Hematopoietic multipotent progenitor cell (in vitro differentiated cells): ENCODE measurements at places on chromosomes 5 and 9.

- DNase-seq = no peak
Measured at GRCh38 chr9:126631254-126631653, 17.5 kb downstream of the LMX1B start.

DNA sequence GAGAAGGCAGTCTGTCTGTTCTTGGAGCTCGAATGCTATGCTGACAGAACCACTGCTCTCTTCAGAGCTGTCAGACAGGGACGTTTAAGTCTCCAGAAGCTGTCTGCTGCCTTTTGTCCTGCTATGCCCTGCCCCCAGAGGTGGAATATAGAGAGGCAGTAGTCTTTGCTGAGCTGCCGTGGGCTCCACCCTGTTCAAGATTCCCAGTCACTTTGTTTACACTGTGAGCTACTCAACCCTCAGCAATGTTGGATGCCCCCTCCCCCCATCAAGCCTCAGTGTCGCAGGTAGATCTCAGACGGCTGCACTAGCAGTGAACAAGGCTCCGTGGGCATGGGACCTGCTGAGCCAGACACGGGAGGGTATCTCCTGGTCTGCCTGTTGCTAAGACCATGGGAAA, 344.2 kb downstream of the TMEM161B start:
- DNase-seq = no peak

DNA sequence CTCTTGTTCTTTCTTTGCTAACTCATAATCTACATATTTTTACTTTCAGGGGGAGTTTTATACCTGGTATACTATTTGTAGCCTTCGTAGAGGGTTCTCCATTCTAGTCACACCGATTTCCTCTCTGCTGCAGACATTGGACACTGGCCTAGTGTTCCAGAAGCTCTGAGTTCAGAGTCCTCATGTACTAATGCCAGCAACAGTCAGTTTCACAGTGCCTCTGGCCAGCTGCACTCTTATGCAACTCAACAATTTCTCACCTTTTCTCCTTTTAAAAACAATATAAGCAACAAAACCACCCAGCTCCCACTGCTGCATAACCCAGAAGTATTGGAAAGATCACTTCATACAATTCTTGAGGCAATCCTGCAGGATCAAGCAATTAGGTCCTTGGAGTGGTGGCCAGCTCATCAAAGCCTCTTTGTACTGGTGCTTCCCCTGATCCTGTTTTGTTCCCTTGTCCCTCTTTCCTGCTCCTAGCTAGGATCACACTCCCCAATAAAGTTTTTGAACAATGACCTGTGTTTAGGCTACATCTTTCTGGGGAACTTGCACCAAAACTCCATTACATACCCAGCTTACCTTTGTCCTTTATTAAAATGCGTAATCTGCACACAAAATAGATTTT, 98.1 kb upstream of the TUT7 start:
- DNase-seq = no peak

DNA sequence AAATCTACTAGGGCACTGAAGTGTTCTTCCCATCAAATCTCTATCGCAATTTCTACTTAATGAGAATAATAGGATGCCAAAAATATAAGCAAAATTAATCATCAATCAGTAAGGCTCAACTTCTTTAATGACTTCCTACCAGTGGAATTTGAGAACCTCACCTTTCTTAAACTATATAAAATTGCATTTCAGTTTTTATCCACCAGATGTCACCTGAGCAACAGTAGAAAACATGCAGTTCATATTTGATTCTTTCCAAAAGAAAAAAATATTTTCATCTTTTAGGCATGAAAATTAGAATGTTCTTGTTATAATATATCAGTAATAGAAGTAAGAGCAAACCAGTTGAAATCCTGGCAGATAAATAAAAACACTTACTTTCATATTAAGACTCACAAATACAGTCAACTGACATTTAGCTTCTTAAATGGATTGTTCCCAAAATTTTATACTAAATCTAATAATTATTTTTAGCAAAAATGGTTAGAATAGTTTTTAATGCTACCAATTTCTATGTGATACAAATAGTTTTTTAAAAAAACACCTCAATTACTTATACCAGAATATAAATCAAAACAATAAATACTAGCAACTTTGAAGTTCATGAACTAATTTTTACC, 13.4 kb upstream of the CCDC112 start:
- DNase-seq = no peak

DNA sequence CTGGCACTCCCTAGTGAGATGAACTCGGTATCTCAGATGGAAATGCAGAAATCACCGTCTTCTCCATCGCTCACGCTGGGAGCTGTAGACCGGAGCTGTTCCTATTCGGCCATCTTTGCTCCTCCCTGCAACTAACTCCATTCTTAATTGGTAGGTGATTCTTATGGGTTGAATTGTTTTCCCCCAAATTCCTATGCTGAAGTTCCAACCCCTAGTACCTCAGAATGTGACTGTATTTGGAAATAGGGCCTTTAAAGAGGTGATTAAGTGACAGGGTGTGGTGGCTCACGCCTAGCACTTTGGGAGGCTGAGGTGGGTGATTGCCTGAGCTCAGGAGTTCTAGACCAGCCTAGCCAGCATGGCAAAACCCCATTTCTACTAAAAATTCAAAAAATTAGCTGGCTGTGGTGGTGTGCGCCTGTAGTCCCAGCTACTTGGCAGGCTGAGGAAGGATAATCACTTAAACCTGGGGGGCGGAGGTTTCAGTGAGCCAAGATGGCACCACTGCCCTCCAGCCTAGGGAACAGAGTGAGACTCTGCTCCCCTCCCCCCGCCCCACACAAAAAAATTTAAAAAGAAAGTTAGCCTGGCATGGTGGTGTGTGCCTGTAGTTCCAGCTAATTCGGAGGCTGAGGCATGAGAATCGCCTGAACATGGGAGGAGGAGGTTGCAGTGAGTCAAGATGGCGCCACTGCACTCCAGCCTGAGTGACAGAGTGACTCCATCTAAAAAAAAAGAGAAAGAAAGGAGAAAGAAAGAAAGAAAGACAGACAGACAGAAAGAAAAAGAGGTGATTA, 25.2 kb upstream of the FOCAD start:
- no peak for DNase-seq

GRCh38 chr5:112119508-112119907, 299.6 kb downstream of the EPB41L4A start:
- no peak for DNase-seq

DNA sequence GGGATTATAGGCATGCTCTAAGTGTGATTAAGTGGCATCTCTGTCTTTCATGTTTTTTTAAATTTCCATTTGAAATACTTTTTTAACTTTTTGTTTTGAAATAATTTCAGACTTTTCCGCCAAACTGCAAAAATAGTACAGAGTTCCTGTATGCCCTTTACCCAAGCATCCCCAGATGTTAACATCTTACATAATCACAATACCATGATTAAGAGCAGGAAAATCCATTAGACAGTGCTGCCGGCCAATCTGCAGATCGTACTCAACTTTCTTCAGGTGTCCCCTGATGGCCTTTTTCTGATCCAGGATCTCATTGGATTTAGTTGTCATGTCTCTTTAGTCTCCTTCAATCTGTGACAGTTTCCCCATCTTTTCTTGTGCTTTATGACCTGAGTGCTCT, 49.0 kb downstream of the ERGIC1 start:
- DNase-seq = no peak

GRCh38 chr5:96207420-96207819, 225.6 kb downstream of the PCSK1 start:
- no peak for DNase-seq

GRCh38 chr5:119071561-119071995, 691 bp downstream of the DMXL1 start:
- DNase-seq = no peak

GRCh38 chr5:156922207-156922792, 40.7 kb downstream of the TIMD4 start:
- no peak for DNase-seq

DNA sequence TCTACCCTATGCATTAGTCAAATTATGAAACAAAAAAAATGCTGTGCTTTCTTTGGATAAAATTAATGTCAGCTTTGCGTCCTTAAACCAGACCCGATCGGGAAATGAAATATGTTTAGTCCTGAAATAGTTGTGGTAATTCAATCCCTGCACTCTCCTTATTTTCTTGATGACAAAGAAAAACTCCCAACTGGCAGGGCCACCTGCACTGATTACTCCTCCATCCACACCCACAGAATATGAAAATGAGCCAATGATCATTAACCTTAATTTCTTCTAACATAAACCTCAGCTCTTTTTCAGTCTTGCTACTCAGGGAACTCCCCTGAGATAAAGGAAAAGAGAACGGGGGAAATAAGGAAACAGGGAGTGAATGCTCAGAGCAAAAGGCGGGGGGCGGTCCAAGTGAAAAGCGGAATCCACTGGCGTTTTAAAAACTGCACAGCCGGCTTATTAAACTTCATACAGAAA, 245.3 kb downstream of the BNC2 start:
- no peak for DNase-seq

DNA sequence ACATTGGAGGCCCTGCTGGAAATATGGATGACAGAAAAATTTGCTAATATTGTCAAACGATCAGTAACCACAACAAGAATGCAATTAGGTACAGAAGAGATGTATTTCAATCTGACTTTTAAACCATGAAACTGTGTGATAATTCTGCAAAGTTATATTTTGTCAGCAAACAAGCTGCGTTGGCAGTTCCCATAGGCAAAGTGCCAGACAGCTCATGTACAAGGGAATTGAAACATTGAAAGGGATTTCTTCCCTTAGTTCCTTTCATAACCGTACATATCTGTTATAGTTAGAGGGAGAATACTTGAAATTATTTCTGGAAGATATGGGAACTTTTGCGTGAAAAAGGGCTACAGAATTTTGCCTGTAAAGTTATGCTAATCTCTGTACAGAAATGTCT, 419.4 kb upstream of the PTGER4 start:
- DNase-seq = no peak

- peak; percentile 28 for DNase-seq
Measured at GRCh38 chr5:82413302-82414040, 135.3 kb upstream of the RPS23 start.

- no peak for DNase-seq
Measured at GRCh38 chr9:94700445-94700844, 26.1 kb upstream of the AOPEP start.

GRCh38 chr9:129174724-129175514, 3.1 kb downstream of the IER5L start:
- no peak for DNase-seq

GRCh38 chr5:122187426-122187825, 58.1 kb downstream of the ZNF474 start:
- DNase-seq = no peak

- DNase-seq = no peak
Measured at GRCh38 chr5:448061-448765, 5.2 kb downstream of the EXOC3 start.

GRCh38 chr9:81621118-81621517, 68.2 kb downstream of the TLE1 start:
- no peak for DNase-seq

DNA sequence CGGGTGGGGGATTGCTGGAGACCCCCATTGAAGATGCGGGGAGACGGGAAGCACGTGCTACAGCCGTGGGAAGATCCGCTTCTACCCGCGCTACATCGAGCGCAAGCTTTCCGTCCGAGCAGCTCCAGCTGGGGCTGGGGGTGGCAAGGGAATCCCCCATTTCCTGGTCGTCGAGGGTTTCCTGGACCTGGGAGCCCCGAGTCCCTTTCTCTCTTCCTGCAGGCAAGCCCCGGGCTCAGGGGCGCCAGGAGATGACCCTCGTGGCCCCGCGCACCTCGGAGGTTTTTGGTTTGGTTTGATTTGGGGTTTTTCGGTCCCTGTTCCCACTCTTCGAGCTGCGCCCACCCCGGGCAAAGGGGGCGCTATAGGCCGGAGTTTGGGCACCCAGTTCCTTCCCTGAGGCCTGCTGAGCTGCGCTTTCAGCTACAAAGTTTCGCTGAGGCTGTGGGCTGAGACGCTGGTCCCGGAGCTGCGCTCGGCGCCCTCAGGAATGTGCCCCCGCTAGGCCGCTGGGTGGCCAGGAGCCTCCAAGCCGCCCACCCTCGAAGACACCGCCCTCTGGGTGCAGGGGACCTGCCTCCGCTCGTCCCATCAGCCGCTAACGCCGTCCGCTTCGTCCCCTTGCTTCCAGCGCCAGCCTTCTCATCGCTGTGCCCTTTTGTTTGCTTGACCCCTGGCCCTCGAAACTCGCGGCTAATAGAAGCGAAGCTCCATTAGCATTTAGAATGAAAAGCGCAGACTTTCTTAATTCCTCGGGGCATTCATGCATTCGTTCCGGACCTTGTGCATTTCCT, 2.9 kb downstream of the NR4A3 start:
- DNase-seq = peak; percentile 80

GRCh38 chr5:97544240-97544639, 361.2 kb upstream of the RIOK2 start:
- DNase-seq = no peak

GRCh38 chr5:73153513-73153912, 19.5 kb upstream of the TMEM174 start:
- peak; percentile 23 for DNase-seq

DNA sequence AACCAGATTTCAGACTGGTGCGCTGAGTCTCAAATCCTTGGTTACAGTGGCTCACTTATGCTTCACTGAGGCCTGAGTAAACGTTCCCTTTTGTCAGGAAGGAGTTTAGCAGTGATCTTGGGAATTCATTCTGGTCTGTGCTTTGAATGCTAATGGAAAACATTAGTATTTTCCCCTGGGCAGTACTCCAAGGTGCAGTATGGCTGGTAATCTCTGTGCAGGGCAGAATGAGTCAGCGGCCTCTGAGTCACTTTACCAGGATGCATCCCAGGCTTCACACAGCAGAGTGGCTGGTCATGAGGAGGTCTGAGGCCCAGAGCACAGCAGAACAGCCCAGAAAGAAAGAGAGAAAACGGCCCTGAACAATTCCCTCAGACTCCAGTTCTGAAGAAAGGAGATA, 54.0 kb downstream of the PCA3 start:
- DNase-seq = no peak

GRCh38 chr5:178442405-178443257, 147.6 kb downstream of the COL23A1 start:
- peak; percentile 49 for DNase-seq

DNA sequence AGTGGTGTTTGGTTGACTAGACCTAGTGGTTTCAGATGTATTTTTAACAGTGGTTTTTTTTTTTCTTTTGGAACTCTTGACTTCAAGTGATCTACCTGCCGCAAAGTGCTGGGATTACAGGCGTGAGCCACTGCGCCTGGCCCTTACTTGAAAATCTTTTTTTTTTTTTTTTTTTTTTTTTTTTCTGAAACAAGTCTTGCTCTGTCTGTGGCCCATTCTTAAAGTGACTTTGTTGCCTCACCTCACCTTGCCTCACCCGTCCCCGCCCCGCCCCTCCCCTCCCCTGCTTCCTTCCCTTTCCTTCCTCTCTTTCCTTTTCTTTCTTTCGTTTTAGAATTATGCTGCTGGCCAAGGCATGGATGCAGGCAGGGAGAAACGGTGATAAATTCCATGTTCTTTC, 26.0 kb downstream of the GPBP1 start:
- peak; percentile 17 for DNase-seq

GRCh38 chr9:27460226-27461023, 63.7 kb upstream of the IFNK start:
- peak; percentile 79 for DNase-seq

DNA sequence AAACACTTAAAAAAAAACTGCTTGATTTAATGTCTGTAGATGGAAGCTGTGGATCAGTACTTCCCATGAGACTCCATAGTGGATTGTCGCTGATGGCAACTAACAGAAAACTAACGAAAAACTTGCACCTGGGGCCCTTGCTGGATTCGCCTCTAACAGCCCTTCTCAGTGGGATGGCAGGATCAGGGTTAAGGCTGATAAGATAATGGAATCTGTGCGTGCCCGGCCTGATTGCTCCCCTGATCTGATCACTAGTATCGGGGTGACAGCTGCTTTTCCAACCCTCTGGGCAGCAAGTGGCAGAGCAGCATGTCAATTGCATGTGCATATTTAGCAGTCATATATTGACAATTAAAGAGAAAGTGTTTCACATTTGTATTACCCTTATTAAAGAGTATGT, 185.8 kb upstream of the ELAVL2 start:
- no peak for DNase-seq

GRCh38 chr5:168471785-168472184, 14.5 kb upstream of the RARS1 start:
- no peak for DNase-seq
